Activated CD4-positive, alpha-beta T cell treated with anti-CD3 and anti-CD28 coated beads, Interleukin-2, amount 10 ng/mL, durations not matched to agents 7 days and 5 days (primary cell): ENCODE measurements at places on chromosomes 5 and 9.
A peak's percentile ranks its signal among the peaks of the same experiment; 100 is the strongest.

- H3K36me3 ChIP-seq: peaks cover 52% of the 10 kb centered on the region
- no peak overlapping the region for H3K27ac ChIP-seq
- H3K27me3 ChIP-seq: no peaks in the 10 kb centered on the region
- no peak overlapping the region for H3K4me3 ChIP-seq
- peaks cover 13% of the 10 kb centered on the region for H3K4me1 ChIP-seq
- no peak for DNase-seq
These were observed 12.6 kb upstream of the DHFR start for GRCh38 chr5:80667384-80667783.

GRCh38 chr9:76510041-76510440 is 51.1 kb downstream of the GCNT1 start:
- H3K4me3 ChIP-seq: no peak overlapping the region
- no peaks in the 10 kb centered on the region for H3K36me3 ChIP-seq

DNA sequence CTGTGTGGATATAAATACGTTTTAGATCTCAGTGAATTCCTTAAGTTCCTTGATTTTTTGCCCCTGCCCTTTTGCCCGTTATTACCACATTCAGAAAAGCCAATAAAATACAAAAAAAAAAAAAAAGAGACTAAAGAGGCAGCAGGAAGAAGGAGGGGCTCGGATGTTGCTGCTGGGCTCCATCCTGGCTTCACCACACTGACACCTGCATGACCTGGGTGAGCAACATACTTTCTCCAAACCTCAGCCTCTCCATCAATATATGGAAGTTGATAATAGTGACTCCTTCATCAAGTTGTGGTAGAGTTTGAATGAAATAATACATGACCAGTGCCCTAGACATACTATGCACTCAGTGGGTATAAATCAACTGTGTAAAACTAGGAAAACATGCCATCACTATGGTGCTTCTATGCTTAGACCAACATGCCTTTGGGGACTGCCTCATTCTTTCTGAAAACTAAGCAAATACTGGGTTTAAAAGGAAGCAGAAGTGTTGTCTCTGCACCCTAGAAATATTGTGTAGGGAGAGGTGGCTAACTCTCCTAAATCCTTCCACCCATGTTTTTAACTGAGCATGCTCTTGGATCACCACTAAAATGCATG is 243.0 kb downstream of the PIK3R1 start:
- peaks cover 21% of the 10 kb centered on the region for H3K4me1 ChIP-seq
- no peaks in the 10 kb centered on the region for H3K36me3 ChIP-seq
- DNase-seq: peak; percentile 31
- H3K27ac ChIP-seq: no peak overlapping the region
- H3K27me3 ChIP-seq: peaks cover 6% of the 10 kb centered on the region

DNA sequence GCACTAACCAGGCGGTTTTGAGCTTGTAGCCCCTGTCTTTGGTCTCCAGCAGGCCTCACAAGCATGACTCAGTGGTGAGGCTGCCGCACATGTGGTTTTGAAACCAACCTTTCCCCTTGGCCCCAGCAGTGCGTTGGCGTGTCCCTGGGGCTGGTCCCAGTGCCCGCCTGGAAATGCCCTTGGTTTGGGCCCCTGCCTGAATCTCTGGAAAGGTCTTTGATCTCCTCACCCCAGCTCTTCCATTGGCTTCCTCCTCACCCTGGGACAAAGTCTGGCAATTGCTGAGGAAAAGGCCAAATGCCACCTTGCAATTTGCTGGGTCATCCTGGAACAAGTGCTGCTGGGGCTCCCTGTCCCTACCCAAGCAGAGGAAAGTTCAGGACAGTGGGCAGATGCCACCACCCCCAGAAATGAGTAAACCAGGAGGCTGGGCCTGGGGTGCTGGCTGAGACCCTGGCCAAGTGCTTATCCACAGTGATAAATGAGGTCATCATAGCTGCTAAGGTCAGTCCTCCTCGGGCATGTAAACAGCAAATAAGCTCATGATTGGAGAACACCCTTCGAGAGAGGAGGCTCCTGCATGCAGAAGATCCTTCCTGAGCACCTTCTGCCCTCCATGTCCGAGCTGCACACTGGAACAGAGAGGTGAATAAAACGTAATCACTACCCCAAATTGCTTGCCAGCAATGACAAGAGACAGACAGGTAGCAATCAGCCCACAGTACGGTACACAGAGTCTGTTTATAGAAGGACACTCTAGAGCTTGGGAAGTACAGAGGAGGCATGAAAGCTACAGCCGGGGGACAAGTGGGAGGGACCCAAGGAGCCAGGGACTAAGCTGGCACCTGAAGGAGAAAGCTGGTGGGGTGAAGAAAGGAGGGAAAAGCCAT is 98.9 kb upstream of the CPEB4 start:
- no peak overlapping the region for H3K4me3 ChIP-seq
- H3K36me3 ChIP-seq: no peaks in the 10 kb centered on the region
- H3K27ac ChIP-seq: no peak overlapping the region
- H3K27me3 ChIP-seq: no peaks in the 10 kb centered on the region

- H3K4me1 ChIP-seq: no peaks in the 10 kb centered on the region
- H3K4me3 ChIP-seq: no peak overlapping the region
- no peak overlapping the region for H3K27ac ChIP-seq
- DNase-seq: no peak
- no peaks in the 10 kb centered on the region for H3K27me3 ChIP-seq
These were observed 39.1 kb upstream of the C5orf63 start for GRCh38 chr5:127112347-127112864.

DNA sequence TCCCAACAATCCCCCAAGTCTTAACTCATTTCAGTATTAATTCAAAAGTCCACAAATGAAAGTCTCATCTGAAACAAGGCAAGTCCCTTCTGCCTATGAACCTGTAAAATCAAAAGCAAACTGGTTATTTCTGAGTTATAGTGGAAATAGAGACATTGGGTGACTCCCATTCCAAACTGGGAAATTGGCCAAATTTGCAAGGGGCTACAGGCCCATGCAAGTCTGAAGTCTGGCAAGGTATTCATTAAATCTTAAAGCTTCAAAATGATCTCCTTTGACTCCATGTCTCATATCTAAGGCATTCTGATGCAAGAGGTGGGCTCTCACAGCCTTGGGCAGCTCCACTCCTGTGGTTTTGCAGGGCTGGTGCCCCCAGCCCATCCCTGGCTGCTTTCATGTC is 167.9 kb downstream of the HTR1A start:
- H3K36me3 ChIP-seq: no peaks in the 10 kb centered on the region
- H3K27me3 ChIP-seq: no peaks in the 10 kb centered on the region
- H3K4me1 ChIP-seq: no peaks in the 10 kb centered on the region
- no peak overlapping the region for H3K27ac ChIP-seq
- H3K4me3 ChIP-seq: no peak overlapping the region

DNA sequence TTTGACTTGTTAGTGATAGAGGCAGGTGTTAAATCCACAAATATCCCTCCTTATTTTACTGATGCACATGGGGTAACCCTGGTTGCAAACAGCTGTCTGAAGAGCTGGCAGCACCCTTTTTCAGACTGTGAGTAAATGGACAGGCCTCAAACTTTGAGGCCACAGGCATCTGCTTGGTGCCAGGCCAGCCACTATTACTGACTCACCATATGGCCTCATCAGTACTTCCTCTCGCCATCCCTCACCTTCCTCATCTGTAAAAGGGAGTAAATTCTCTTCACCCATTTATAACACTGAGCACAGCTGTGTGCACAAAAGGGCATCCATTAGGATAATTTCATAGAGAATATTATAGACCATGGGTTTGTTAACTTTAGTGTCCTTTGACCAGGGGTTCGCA is 11.9 kb upstream of the TNIP1 start:
- H3K27ac ChIP-seq: no peak overlapping the region
- peaks cover 20% of the 10 kb centered on the region for H3K36me3 ChIP-seq
- peaks cover 57% of the 10 kb centered on the region for H3K4me1 ChIP-seq
- DNase-seq: no peak

GRCh38 chr9:72041775-72042194 is 18.6 kb downstream of the C9orf57 start:
- no peaks in the 10 kb centered on the region for H3K36me3 ChIP-seq
- H3K27me3 ChIP-seq: peaks cover 10% of the 10 kb centered on the region
- H3K4me3 ChIP-seq: no peak overlapping the region

- H3K4me1 ChIP-seq: peaks cover 44% of the 10 kb centered on the region
- DNase-seq: no peak
- no peak overlapping the region for H3K4me3 ChIP-seq
- H3K36me3 ChIP-seq: no peaks in the 10 kb centered on the region
These were observed 11.7 kb upstream of the IRF1 start for GRCh38 chr5:132501961-132502931.

GRCh38 chr5:72282878-72283277 is 37.2 kb downstream of the MRPS27 start:
- H3K4me1 ChIP-seq: no peaks in the 10 kb centered on the region
- H3K36me3 ChIP-seq: peaks cover 17% of the 10 kb centered on the region
- no peak overlapping the region for H3K27ac ChIP-seq
- DNase-seq: no peak
- no peaks in the 10 kb centered on the region for H3K27me3 ChIP-seq

GRCh38 chr5:170430866-170431437 is 41.8 kb upstream of the KCNMB1 start:
- no peak for DNase-seq
- H3K27ac ChIP-seq: no peak overlapping the region
- H3K27me3 ChIP-seq: peaks cover 7% of the 10 kb centered on the region
- H3K36me3 ChIP-seq: no peaks in the 10 kb centered on the region
- H3K4me3 ChIP-seq: no peak overlapping the region

DNA sequence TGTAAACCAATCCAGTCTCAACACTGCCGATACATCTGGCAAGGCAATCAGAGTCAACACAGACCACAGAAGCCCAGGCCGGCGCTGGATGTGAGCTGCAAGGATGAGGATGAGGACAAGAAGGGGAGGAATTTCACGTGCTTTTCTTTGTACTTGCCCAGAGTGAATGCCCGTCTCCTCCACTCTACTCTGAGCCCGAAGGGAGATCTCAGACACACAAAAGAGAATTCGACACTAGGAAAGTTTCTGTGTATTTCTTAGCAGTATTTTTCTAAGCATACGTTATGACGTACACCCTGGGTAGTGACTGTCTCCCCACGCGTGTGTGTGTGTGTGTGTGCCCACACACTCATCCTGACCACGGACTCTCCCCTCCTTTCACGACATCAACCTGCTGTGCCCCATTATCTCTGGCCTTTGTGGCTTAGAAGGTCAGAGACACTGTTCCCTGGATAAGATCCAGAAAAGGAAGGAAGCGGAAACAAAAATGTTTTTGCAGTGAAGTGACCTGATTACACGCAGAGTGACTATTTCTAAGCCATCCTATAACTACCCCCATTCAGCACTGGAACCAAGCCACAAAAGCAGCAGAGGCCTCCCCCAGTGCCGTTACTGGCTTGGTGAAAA is 227.3 kb upstream of the DAPK1 start:
- no peaks in the 10 kb centered on the region for H3K36me3 ChIP-seq
- no peak for DNase-seq
- no peak overlapping the region for H3K27ac ChIP-seq

- H3K27ac ChIP-seq: no peak overlapping the region
- no peak overlapping the region for H3K4me3 ChIP-seq
- H3K27me3 ChIP-seq: peaks cover 10% of the 10 kb centered on the region
- no peak for DNase-seq
- no peaks in the 10 kb centered on the region for H3K36me3 ChIP-seq
- no peaks in the 10 kb centered on the region for H3K4me1 ChIP-seq
These were observed 152.5 kb downstream of the EFNA5 start for GRCh38 chr5:107518190-107518589.

DNA sequence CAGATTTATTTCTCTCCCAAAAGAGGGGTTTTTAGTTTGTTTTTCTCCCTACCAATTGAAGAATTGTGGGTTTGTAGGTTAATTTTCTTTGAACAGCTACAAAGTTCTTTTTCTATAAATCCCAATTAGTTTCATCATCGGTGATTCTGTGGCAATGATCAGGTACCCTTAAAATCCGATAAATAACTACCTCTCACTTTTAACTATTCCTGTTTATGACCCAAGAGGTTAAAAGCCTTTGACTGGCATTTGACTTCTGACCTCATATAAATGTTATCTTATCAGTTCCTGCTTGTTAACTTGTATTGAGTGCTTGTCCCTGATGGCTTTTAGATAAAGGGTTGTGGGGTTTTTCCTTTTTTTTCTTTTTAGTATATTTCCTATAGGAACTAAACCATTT is 124.4 kb upstream of the TMEM161B start:
- no peak for DNase-seq

- peak overlapping the region; percentile 86 for H3K27ac ChIP-seq
- peak overlapping the region; percentile 58 for H3K4me3 ChIP-seq
- peaks cover 2% of the 10 kb centered on the region for H3K27me3 ChIP-seq
- no peaks in the 10 kb centered on the region for H3K36me3 ChIP-seq
- no peak for DNase-seq
These were observed 270.7 kb upstream of the MSX2 start for GRCh38 chr5:174453690-174454089.

- peaks cover 3% of the 10 kb centered on the region for H3K27me3 ChIP-seq
- H3K4me1 ChIP-seq: peaks cover 32% of the 10 kb centered on the region
- peaks cover 3% of the 10 kb centered on the region for H3K36me3 ChIP-seq
- no peak overlapping the region for H3K4me3 ChIP-seq
- DNase-seq: no peak
These were observed 96.1 kb downstream of the ZNF462 start for GRCh38 chr9:106958955-106959657.

DNA sequence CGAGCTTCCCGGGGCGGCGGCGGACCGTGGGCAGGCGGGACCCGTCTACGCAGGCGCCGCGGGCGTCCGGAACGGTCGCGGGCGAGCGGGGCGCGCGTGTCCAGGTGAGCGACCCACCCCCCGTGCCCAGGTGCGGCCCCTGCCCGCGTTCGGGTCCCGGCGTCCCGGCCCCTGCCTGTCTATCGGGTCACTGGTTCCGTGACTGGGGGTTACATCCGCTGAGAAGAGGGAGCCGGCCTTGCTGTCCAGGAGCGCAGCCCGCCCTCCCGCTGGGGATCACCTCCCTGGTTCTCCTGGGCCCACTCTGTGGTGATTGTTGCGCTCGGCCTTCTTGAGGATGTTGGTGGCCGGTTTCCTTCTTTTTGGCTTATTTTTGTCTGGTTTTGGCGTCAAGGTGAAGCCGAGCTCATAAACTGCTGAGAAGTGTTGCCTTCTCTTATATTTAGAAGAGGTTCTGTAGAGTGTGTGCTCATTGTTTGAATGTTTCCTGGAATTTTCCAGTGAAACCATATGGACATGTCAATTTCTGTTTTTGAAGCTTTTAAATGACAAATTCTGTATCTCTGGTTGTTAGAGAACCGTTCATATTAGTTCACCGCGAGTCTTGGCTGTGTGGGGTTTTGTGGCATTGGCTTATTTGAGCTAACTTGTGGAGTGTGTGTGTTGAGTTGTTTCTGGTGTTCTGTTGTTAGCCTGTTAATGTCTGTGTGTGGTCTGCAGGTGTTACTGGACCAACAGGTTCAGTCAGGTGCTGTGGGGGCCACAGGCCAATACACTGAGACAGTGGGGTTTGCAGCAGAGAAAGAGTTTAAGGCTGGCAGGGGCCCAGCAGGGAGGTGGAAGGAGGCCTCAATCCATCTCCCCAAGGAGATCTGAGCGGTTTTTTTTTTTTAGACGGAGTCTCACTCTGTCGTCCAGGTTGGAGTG is 621 bp downstream of the CEP72 start:
- H3K27me3 ChIP-seq: no peaks in the 10 kb centered on the region
- H3K4me1 ChIP-seq: peaks cover 42% of the 10 kb centered on the region
- H3K27ac ChIP-seq: peak overlapping the region; percentile 93
- H3K4me3 ChIP-seq: peak overlapping the region; percentile 90
- DNase-seq: peak; percentile 30

GRCh38 chr5:76952795-76953536 is at the start of gene CRHBP:
Gene CRHBP, plus strand, starts transcription at chr5:76953045. Its CDS starts 90 bp downstream, at chr5:76953135.
- no peaks in the 10 kb centered on the region for H3K36me3 ChIP-seq
- peaks cover 6% of the 10 kb centered on the region for H3K4me1 ChIP-seq
- no peak for DNase-seq
- no peak within 1 kb of the TSS for H3K27ac ChIP-seq
- peaks cover 65% of the 10 kb centered on the region for H3K27me3 ChIP-seq
